ENCODE measurements at places on chromosomes 3 and 15.

DNA sequence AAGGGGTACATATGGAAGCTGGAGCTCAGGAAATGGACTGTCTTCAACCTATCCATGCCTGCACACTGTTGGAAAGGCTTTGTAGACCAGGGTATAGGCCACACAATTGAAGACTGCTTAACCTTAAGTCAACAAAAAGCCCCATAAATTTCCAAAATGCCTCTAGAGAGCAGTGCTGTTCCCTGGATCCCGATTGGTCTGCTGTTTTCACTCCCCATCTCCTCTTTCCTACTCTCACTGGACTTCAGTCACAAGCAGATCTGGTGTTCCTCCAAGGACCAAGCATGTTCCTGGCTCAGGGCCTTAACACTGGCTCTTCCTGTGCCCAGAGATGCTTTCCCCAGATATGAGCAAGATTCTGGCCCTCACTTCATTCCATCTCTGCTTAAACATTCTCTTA is 22.8 kb upstream of the LRRC34 start:
- DNase-seq = no peak

DNA sequence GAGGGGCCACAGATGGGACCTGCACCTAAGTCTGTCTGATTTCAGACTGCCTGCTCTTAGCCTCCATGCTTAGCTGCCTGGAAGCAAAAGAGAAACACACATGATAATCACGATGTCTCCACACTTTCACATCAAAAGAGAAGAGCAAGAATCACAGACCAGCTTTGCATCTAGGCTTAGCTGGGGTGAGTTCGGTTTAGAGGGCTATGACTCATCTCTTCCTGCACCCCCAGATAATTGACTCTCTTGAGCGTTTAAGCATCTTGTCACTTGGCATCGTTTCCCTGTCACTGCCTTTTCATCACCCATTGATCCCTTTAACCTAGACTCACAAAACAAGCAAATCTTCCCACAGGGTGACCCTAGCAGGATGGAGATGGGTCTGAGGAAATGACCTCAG is 124.0 kb downstream of the NTRK3 start:
- no peak for DNase-seq

GRCh38 chr3:13292375-13292774 is 127.7 kb downstream of the NUP210 start:
- DNase-seq = no peak

DNA sequence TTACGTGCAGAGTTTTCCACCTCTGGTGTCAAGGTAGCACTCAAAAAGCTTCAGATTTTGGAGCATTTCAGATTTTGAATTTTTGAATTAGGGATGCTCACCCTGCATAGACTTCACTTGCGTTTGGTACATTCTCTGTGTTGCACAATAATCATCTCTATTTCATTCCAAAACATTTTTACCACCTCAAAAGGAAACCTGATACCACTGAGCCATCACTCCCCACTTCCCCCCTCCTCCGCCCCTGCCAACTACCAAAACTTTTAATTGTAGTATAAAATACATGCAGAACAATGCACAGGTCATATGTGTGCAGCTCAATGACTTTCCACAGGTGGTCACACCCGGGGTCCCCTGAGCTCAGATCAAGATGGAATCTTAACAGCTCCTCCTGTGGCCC is 208.8 kb downstream of the SV2B start:
- DNase-seq = no peak

GRCh38 chr15:51672155-51672687 is 9.1 kb upstream of the SCG3 start:
- DNase-seq = no peak

- DNase-seq = no peak
Observed at GRCh38 chr15:77107531-77108355, 36.8 kb upstream of the TSPAN3 start.

DNA sequence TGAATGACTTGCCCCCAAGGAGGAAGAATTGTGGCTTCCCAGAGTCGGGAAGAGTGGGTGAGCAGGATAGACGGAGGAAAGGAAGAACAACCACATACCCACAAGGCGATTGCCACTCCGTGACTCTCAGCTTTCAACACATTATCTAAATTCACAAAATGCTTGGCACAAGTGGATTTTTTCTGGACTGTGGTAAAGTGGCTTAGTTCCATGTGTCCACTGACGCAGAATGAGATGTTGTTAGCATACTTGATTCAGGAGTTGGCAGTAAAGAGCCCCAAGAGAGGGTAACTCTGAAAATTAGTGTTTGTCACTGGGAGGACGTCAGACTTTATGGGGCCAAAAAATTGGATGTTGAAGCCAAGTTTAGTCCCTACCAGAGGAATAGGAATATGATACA is 198.8 kb upstream of the CTNNB1 start:
- no peak for DNase-seq

DNA sequence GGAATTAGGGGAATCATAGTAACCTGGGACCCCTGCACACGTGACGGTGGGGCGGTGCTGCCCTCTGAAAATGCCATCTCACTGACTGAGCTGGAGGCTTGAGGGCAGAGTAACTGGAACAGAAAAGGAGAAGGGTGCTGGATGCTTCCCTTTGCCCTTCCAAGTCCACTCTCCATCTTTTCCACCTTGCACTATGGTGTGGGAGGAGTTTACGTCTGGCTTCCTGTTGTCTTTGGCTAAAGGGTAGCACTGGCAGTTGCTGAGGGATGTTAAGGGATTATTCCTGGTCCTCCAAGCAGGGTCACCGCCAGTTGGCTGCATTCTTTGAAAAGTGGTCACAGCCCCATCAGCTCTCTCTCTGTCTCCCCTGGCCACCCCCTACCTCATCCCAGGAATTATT is 129.4 kb upstream of the SNTN start:
- DNase-seq = no peak

DNA sequence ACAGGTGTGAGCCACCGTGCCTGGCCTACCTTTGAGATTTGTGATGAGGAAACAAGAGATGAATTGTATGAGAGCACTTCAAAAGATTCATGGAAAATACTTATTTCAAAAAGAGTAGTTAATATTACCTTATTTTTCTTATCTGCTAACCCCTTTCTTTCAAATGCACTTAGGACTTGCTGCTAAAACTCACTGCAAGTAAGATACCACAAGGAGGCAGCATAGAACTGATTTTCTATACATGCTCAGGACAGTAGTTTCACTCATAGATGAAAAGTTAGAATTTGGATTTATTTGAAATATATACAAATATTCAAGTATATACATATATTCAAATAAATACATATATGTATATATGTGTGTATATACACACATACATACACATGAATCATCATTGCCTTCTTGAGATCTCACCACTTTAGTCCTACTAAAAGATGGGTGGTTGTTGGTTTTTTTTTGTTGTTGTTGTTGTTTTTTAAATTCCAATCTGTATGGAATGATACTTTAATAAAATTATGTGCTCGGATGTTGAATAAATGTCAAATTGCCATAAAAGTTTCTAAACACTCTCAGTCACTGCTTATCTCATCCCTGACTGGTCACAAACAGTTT is 2.4 kb downstream of the CCNDBP1 start:
- DNase-seq = no peak

GRCh38 chr15:27937851-27938250 is 161.3 kb downstream of the OCA2 start:
- no peak for DNase-seq

GRCh38 chr3:78562328-78562727 is 1205.5 kb downstream of the ROBO1 start:
- DNase-seq = no peak

- DNase-seq = no peak
Observed at GRCh38 chr15:77040673-77041072, 30.2 kb downstream of the TSPAN3 start.

- no peak for DNase-seq
Observed at GRCh38 chr3:132254076-132254755, 63.0 kb upstream of the ACP3 start.

DNA sequence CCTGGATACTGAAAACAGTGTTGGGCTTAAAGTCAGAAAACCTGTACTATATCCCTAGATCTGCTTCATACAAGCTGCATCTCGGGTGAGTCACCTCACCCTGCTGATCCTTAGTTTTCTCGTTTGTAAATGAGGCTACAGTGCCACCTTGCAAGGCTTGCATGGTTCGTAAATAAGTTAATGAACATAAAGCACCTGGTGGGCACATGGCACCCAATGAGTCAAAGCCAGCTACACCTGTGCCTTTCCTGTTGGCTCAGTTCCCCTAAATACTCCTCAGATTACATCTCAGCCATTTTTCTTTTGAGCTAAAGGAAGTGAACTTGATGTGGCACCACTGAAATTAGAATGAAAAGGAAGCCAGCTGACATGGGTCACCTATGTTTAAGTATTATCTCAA is 26.5 kb downstream of the RTP1 start:
- DNase-seq = no peak

DNA sequence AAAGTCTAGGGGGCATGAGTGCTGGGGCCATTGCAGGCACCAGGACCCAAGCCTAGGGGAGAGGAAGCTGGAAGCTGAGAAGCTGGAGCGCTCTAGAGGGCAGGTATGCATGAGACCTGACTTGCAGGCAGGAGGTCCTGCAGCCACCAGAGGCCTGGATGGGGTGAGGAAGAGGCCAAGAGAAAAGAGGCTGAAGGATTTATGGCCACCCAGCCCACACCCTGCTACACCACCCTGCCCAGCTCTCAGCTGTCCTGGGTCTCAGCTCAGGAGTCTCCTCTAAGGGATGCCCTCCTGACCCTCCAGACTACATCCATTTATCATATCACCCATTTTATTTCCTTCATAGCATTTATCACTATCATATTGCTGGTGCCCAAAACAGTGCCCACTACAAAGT is 36.5 kb downstream of the RPN1 start:
- no peak for DNase-seq

GRCh38 chr3:152264378-152264777 is 4.4 kb upstream of the MBNL1 start:
- DNase-seq = no peak

DNA sequence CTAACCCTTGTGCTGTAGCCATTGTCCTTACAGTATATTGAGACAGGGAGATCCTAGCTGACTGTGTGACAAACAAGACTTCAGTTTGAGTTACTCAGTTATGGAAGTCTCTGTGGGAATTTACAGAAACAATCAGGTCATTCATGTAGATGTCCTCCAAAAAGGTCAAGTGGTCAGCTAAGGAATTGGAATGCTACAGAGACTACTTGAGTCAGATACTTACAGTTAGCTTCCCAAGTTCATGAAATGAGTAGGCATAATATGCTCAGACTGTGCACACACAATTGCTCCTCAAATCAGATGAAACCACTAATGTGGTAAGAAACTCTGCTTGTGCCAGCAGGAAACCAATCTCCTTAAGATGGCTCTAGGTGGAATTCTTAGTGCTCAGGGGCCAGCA is 985.7 kb downstream of the NSUN3 start:
- no peak for DNase-seq

DNA sequence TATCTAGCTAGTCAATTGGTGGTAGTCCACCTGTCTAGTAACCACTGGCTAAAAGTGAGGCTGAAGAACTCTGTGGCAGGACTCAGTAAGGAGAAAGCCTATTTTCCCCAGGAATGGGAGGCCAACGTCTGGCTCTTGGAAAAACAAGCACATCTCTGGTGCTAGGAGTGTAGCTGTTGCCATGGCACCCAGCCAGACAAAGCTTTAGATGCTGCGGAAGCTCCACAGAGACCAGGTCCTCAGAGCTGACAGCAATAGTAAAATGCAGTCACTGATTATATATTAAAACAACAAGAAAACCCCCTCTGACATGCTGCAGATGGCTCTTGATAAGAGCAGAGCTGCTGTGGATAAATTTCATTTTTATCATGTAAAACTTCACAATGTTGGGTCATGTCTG is 124.9 kb upstream of the STRIT1 start:
- DNase-seq = no peak

- DNase-seq = no peak
Observed at GRCh38 chr15:29924750-29925149, 102.5 kb upstream of the TJP1 start.

- no peak for DNase-seq
Observed at GRCh38 chr3:64073158-64073761, 50.0 kb upstream of the PSMD6 start.

DNA sequence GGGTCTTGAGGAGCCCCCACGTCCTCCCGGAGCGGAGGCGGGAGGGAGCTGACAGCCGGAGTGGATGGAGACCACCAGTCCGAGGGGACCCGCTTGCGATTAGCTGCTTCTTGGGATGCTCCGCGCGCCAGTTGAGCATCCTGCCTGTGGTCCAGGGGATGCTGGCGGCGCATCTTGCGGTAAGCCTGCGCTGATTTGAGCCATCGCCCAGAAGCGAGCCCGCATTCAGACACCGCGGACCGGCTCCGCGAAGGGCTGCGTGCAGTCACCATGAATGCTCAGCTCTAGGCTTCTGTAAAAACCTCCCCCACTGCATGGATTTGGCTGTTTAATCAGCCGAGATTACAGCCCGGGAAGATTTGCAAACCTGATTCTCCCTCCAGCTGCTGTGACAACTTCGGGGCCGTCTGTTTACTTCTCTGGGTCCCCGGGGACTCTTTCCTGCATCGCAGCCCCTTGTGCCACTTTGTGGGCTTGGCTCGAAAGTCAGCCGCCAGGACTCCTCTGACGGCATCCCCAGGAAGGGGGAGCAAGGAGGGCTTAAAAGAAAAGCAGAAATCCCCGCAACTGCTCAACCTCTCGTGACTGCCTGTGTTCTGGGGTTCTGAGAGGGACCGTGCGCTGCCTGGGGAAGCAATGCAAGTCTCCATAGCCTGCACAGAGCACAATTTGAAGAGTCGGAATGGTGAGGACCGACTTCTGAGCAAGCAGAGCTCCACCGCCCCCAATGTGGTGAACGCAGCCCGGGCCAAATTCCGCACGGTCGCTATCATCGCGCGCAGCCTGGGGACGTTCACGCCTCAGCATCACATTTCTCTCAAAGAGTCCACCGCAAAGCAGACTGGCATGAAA is 171.1 kb downstream of the KCNAB1 start:
- no peak for DNase-seq

DNA sequence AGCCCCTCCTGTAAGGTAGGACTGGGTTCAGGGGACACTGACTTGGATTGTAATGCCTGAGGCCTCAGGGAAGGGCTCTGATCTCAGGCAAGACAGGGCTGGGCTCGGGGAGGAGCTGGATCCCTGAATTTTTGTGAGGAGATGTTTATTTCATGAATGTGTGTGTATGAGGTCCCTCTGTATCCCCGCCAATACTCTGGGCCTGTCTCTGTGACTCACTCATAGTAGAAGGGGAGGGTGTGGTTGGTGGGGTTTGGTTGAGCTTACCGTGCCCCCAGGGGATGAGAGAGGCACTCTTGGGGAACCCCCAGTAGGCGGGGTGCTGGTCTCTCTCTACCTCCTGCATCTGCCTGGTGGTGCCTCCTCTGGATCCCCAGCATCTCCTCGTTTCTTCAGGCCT is 28.1 kb downstream of the RPSA start:
- no peak for DNase-seq

DNA sequence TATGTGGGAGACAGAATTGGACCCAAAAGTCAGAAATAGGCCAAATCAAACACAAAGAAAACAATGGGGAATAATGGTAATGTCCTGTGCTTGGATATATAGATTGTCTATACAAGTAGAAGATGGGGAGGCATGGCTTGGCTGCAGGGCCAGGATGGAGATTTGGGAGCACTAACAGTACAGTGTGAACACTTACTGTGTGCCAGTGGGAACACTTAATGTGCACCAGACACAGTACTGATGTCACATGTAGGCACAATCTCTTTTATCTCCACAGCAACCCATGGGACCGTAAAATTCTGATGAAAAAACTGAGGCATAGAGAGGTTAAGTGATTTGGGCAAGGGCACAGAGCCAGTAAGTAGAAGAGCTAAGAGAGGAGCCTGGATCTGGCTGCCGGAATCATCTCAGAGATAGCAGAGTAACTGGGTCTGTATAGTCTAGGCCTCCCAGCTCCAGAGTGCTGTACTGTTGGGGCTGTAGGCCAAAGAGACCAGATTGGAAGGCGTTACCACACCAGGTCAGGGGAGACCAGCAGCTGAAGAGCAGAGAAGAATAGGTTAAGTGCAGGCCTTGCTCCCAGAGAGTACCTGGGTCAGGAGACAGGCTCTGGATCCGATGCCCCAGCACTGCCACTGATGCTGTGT is 63.3 kb downstream of the RLBP1 start:
- DNase-seq = no peak

Data from esophagus squamous epithelium (tissue), 5 donors.